Breast epithelium (tissue), 4 donors: ENCODE measurements at places on chromosomes 13 and 19. TPM values are rescaled to one million over a fixed set of nuclear protein-coding genes. Genes with fewer than 3 reads are reported as not detected.

Gene BRSK1
- total RNA-seq = 2.5 TPM

Gene IL17D
- 0.73 TPM for total RNA-seq

Gene KIRREL2
- total RNA-seq = not detected

Gene DCT
- 2.2 TPM for total RNA-seq

GRCh38 chr13:101627556-101627943 lies 175.1 kb downstream of the ITGBL1 start:
- DNase-seq = no peak

DNA sequence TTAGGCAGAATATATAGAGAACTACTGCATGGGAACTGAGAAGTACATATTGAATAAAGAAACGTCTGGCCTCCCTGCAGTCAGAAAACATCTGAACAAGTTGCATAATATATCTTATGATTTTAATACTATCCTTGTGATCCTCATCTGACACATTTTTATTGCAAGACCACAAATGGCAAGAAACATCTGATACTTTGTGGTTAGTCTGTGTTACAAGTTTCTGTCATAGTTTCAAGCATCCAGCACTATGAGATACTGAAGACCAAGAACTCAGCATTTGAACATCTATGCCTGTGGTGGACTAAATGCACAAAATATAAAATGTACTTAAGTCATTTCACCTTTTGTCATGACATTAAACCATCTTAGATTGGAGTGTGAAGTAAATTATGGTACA lies 1175.8 kb upstream of the MIR17HG start:
- no peak for DNase-seq

GRCh38 chr19:4660181-4660791 lies 9.9 kb downstream of the MYDGF start:
- DNase-seq = no peak

DNA sequence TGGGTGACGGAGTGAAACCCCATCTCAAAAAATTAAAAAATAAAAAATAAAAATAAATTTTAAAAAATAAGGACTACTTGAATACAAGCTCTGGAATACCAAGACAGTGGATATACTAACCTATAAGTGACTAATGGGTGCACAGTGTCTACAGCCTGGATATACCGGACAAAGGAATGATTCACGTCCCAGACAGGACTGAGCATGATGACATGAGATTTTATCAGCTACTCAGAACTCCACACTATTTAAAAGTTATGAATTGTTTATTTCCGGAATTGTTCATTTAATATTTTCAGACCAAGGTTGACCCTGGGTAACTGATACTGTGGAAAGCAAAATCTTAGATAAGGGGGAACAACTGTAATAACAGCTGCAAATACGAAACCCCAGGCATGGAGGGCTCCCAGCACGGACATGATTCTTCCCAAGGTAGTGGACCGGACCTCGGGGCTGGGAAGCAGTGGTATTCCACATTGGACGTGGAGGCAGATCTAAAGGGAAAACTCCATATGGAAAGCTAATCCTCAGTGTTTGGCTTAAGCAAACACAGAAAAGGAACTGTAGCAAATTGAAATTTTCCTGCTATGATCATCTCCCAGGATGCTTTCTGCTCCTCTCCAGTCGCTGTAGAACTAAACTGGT lies 102.6 kb upstream of the TSHZ3 start:
- no peak for DNase-seq

DNA sequence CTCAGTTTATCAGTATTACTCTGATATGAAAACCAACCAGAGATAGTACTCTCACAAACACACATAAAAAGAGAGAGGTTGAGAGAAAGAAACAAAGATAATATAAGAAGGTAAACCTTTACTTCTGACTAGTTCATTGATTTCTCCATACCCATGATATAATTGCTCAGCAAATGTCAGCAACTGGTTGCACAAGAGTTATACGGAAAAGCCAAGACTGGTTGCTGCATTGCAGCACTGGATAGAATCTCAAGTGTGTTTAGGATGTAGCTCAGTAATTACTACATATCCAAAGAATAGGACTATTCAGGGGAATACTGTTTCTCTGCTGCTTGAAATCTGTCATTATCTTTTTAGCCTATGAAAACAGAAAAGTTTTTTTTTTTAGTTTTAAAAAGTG lies 1332.8 kb downstream of the OLFM4 start:
- no peak for DNase-seq

GRCh38 chr13:23806874-23807526 lies 82.2 kb downstream of the MIPEP start:
- no peak for DNase-seq

DNA sequence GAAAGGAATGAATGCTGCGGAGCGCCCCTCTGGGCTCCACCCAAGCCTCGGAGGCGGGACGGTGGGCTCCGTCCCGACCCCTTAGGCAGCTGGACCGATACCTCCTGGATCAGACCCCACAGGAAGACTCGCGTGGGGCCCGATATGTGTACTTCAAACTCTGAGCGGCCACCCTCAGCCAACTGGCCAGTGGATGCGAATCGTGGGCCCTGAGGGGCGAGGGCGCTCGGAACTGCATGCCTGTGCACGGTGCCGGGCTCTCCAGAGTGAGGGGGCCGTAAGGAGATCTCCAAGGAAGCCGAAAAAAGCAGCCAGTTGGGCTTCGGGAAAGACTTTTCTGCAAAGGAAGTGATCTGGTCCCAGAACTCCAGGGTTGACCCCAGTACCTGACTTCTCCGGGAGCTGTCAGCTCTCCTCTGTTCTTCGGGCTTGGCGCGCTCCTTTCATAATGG lies 8.6 kb downstream of the PDX1 start:
- DNase-seq = no peak

DNA sequence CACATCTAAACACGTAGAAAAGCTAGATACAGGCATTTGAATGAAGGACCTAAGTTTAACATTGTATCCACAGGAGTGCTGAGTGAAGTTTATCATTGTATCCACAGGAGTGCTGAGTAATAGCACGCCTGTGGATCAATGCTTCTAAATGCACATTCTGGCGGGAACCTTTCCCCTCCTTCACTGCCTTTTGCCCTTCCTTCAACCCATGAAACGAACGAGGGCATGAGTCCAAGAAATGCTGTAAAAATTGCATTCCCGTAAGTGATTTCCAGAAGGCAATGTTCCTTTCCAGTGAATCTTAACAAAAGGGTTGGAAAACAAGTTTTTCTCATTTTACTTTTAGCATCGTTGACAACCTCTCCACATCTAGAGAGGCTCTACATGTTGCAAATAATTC lies 88.1 kb downstream of the ZDHHC20 start:
- DNase-seq = no peak

GRCh38 chr13:40969169-40969901 lies 49.8 kb downstream of the ELF1 start:
- DNase-seq = no peak

DNA sequence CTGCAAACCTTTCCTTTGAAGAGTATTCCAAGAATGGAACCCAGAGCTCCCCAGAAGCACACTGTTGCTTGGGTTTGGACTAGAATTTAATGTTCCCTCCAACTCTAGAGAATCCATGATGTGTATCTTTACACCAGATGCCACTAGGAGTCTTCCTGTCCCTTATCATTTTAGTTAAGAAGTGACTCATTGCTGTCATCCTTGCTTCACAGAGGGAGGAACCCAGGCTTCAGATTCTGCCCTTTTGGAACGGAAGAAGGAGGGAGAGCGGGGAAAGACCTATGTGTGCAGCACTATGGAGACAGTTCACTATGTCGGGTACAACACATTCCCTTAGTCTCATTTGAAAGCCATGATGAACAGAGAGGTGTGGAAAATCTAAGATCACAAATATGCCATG lies 2.1 kb upstream of the ATP12A start:
- no peak for DNase-seq

- no peak for DNase-seq
Measured at GRCh38 chr19:14006766-14007562, 844 bp upstream of the RFX1 start.

GRCh38 chr13:30802501-30802900 lies 67.2 kb downstream of the ALOX5AP start:
- no peak for DNase-seq

- no peak for DNase-seq
Measured at GRCh38 chr13:50361282-50361681, 346.0 kb downstream of the KCNRG start.

GRCh38 chr13:53197424-53197823 lies 168.8 kb downstream of the OLFM4 start:
- DNase-seq = no peak

DNA sequence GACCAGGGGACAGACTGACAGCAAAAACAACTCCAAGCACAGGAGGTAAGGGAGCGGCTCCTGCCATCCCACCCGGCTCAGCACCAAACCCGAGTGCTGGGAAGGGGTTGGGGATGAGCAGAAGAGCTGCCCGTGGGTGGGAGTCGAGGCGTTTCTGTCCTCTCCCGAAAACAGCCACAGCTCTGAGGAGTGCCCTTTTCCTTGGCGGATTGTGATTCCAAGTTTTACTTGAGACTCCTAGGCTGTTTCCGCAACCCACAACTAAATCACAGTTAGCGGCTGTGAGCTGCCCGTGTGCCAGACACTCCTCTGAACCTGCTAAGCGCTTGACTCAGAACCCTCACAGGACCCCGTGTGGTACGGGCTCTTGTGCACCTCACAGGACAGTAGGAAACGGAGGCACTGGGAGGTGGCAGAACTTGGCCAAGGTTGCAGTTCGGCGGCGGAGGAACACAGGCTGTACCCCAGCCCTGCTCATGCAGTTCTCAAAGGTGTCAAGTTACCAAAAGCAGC lies 21.4 kb downstream of the CFAP97D2 start:
- no peak for DNase-seq

DNA sequence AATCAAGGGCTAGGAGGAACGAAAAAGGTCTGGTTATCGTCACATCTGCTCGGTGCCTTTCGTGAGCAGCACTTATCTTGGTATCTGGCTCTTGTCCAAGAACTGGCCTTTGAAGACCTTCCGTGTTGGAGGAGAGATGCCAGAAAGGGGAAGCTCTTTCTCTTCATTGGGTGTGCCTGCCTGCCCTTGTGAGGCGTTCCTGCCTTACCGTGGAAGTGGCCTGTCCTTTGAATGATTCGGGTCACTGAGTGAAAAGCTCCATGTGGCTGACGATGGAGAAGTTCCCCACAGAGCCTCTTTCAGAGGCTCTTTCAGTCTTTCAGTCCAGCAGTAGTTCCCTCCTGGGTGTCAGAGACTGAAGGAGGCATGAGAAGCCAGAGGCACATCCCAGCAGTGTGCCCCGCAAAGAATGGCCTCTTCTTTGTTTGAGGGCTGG lies 121.5 kb upstream of the SLC10A2 start:
- DNase-seq = no peak

DNA sequence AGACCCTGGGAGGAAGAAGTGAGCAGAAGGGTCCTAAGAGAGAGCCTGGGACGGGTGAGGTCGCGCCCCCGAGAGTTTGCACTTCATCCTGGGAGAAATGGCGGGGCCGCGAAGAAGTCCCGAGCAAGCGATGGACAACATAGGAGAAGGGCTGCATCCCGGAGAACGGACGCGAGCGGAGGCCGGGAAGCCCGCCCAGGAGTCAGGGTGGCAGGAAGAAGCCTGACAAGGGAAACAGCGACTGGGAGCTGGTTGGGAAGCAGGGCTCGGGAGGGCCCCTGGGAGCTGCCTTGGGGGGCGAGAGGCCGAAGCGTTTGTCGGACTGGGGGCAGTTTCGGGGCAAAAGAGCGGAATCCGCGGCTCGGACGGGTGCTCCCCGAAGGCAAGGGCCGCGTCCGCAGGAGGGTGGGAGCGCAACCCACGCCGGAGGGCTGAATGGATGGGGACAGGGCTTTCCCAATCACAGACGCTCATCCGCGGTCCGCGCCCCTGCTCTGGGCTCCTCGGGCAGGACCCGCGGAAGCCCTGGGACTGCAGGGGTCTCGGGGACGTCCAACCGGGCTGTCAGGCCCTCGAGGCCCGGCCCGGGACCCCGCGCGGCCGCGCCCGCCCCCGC lies 469 bp downstream of the ABHD17A start:
- DNase-seq = no peak

GRCh38 chr19:2420490-2420889 lies 6.9 kb downstream of the TIMM13 start:
- no peak for DNase-seq
